ENCODE measurements at places on chromosomes 4 and X.

DNA sequence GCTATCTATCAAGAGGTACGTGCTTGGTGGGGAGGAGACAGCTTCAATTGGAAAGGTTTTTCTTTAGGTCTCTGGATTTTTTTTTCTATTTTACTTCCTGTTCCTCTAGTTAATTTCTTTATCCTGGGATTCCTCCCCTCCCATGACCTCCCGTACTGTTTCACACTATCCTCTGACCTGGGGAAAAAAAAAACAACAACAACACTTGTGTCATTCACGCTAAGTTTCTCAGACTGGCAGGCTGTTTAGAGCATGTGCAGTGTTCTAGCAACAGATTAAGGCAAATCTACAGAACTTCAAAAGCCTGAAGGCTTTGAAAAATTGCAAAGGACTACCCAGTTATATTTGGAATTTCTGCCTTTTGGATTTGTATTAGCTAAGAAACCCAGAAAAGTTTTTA, 358.4 kb downstream of the ARHGAP24 start:
- DNase-seq, result no peak

DNA sequence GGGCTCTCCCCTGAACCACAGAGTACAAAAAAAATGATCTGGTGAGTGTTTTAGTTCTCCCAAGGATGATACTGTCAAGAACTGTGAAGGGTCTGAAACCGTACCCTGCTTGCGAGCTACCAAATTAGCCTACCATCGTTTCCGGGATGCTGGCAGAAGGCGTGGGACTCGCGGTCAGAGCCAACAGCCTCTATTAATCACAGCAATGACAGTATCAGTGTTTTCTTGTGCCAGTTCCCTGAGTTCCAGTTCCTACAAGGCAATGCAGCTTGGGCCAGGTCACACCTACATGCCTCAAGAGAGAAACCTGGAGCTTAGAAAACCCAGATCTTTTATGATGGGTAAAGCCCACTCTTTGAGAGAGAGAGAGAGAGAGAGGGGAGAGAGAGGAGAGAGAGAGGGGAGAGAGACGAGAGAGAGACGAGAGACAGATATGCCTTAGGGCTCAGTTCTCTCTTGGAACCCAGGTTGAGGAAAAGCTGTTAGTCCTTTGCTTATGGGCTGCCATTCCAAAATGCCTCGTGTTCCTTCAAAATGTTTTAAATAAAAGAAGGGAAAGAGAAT, 327.8 kb downstream of the ARHGAP10 start:
- DNase-seq, result no peak

DNA sequence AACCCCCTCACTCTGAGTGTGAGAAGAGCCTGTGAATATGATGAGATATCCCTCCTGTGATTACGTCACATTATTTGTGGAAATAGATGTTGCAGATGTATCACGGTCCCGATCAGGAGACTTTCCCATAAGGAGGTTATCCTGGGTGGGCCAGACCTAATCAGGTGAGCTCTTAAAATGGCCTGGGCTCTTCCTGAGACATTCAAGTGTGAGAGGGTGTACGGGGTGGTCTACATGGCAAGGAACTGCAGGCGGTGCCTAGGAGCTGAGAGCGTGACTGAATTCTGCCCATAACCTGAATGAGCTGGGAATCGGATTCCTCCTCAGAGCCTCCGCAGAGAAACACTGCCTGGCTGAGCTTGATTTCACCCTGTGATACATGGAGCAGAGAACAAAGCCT, 12.9 kb upstream of the CENPVL1 start:
- no peak for DNase-seq

DNA sequence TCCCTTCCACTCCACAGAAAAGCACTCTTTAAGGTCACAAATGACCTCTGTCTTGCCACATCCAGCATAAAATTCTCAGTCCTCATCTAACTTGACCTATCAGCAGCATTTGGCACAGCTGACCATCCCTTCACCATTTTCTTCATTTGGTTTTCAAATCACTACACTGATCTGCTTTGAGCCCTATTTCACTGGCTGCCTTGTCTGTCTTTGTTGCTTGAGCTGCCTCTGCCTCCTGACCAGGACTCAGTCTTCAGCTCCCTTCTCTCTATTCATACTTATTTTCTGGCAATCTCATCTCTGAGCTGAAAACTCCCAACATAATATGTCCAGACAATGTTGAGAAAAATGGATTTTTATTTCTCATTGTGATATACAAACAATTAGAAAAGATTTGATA, 27.7 kb upstream of the PDE5A start:
- DNase-seq, result no peak

DNA sequence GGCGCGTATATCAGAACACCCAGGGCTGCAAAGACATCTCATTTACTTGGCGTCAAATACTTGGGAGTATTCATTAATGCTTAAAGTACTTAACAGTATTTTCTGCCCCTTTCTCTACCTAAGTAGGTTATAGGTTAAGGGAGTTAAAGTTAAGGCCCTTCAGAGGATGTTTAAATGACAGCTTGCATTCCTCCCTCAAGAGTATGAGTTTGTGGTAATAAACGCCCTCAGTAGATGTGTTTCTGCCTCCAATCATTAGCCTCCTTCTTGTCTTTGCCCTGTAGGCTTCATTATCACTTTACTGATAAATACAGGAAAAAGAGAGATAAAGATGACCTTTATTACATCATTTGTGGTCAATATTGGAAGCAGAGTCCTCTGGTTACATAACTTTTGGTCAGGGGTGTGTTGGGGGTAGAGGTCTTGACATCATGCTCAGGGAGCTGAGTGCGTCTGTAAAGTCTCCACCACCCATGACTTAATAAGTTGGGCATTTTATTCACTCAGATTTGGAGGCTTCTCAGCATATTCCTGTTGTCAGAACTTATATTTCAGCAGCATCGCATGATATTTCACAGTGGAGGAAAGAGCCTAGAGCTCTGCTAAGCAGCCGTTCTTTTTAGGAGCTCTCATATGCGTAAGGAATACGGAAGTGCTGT, 145.9 kb downstream of the CPE start:
- DNase-seq, result no peak

DNA sequence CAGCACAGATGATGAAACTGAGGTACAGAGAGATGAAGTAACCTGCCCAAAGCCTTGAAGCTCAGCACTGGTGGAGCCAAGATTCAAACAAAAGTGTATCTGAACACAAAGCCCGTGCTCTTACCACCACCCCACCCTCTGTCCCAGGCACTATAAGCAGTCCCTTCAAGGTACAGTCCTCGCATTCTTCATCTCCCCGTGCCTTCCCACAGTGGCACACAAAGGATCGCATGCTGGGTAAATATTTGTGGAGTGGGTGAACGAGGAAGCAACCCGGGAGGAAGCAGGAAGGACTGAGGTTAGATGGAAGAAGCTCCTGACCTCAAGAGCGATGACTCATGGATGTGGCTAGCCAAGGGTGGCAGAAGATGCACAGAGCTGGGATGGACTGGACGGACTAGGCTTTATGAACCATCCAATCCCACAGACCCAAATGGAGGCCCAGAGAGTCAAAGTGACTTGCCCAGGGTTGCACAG, 18.4 kb downstream of the IQSEC2 start:
- DNase-seq, result no peak

- DNase-seq, result peak; percentile 19
Measured at GRCh38 chr4:35559559-35560365, 684.6 kb downstream of the ARAP2 start.

GRCh38 chrX:150258463-150259430, 104.4 kb upstream of the MAMLD1 start:
- no peak for DNase-seq

Data from T47D (cell line).